ENCODE measurements at places on chromosomes 1 and 21.

GRCh38 chr1:30680429-30680828 is 43.0 kb downstream of the MATN1 start:
- no peak for DNase-seq

GRCh38 chr21:44583800-44584147 is 3.4 kb upstream of the KRTAP10-5 start:
- no peak for DNase-seq

- DNase-seq, result no peak
These were observed 99.8 kb upstream of the USH2A start for GRCh38 chr1:216523043-216523442.

DNA sequence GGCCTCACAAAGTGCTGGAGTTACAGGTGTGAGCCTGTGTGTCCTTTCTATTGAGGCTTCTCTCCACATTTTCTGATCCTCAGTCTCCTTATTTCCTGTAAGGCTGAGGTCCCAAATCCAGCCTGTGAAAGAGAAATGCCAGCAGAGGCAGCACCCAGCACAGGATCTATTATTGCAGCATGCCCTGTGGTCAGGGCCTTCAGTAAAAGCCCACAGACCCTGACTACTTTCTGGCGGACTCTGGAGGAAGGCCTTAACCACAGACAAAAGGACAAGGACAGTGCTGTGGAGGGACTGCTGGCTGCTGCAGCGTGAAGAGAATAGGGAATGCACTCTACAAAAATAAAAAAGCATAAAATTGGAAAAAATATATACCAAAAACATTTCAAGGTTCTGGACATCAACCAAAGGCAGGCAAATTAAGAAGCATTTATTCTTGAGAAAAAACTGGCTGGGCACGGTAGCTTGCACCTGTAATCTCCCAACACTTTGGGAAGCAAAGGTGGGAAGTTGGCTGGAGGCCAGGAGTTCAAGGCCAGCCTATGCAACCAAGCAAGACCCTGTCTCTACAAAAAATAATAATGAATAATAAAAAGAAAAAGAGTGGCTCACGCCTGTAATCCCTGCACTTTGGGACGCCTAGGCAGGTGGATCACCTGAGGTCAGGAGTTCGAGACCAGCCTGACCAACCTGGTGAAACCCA is 9.4 kb upstream of the PGD start:
- DNase-seq, result no peak

DNA sequence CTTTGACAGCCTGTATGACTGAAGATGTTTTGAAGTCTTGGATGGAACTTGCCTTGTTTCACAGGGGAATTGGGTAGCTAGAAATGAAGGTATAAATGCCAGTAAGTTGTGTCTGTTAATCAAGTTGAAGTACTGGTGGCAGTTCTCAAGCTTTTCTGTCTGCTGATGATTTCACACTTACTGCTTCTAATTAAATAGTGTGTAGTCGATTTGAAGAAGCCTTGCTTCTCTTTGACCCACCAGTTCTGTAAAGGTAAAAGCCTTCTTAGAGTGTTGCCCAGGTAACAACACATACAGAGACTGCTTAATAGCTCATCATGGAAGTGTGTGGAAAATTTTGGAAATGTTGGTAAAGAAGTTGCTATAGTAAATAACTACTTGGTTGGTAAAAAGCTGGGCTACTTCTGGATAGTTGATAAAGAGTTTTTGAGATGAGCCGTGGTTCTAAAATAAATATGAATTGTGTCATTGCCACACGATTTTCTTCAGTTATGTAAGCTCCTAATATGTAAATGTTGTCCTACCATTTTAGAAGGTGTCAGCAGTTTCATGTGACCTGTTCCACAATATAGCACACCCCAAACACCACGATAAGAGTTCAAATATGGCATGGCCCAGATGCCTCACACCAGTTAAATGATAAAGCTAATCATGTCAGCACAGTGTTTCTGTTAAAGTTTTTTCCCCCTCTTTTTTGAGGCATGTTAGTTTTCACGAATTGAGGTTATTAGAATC is 7.4 kb downstream of the RABGAP1L start:
- no peak for DNase-seq

DNA sequence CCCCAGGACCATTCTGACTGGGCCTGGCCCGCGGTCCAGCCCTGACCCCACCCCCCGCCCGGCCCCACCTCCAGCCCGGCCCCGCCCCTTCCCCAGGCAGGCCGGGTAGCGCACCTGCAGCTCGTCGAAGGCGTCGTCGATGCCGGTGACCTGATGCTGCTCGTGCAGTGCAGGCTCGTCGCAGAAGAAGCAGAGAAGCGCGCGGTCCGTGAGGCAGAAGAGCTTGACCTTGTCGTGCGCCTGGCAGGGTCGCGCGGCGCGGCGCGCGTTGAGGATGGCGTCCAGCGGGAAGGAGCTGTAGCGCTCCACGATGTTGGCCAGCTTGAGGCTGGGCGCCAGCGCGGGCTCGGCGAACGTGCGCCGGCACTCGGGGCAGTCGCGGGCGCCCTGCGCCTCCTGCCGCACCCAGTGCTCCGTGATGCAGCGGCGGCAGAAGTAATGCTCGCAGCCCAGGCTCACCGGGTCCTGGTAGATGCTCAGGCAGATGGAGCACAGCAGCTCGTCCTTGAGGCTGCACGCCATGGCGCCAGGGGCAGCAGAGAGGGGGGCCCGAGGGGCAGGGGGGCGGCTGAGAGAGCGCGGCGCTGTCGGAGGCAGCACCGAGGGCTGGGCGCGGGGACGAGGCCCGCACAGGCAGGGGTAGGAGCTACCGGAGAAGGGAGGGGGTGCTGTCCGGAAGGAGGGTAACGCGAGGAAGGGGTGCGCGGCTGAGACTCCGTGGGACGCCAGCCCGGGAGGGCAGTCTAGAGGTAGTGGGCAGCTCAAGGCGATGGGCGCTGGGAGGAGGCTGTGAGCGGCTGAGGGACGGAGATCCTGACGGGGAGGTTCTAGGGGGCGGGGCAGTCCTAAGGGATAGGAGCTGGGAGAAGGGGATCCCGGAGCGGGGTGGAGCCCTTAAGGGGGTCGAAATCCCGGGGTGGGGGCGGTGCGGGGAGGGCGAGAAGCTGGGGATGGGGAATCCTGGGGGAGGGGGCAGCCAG is 642 bp downstream of the TRIM62 start:
- no peak for DNase-seq

DNA sequence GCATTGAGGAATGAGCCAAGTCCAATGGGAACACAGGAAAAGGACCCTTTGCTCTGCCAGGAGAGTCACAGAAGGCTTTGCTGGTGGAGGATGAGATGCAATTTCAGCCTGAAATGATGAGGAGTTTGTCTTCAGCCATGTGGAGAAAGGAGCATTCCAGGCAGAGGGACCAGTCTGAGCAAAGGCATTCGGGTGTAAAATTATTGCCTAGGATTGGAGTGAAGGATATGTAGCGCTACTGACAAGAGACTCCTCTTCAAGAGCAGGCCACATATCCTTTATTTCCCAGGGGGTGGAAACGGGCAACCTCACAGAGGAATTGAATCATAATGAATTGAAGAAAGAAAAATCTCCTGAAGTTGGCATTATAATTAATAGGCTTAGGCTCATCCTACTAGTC is 1.1 kb upstream of the CSF1 start:
- DNase-seq, result no peak

GRCh38 chr1:182120411-182121258 is 59.1 kb upstream of the ZNF648 start:
- DNase-seq, result no peak

DNA sequence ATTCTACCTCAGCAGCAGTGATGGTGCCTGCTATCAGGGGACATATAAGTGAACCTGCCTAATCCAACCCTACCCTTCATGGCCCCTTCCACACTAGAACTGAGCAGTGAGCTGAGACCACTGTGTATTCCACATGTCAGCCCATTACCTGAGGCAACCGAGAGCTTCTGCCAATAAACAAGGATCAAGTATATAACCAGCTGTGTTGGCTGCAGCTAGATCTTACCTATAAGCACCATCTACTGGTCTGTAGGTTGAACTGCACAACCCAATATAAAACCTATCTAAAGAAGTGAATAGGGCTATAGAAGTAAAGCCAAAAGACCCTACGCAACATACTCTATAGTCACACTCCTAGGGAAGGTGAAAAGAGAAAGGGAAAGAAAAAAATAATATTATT is 376.9 kb downstream of the HHIPL2 start:
- DNase-seq, result no peak

DNA sequence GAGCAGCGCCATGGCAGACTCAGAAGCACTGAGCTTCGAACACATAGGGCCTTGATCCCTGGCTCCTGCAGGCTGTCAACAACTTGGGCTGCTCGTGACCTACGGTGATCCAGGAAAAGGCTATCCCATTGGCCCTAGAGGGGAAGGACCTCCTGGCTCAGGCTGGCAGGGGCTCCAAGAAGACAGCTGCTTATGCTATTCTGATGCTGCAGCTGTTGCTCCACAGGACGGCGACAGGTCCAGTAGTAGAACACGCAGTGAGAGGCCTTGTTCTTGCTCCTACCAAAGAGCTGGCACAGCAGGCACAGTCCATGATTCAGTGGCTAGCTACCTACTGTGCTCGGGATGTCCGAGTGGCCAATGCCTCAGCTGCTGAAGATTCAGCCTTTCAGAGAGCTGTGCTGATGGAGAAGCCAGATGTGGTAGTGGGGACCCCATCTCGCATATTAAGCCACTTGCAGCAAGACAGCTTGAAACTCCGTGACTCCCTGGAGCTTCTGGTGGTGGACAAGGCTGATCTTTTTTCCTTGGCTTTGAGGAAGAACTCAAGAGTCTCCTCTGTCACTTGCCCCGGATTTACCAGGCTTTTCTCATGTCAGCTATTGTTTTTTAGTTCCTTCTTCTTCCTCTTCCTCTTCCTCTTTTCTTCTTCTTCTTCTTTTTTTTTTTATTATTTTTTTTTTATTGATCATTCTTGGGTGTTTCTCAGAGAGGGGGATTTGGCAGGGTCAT is 18.9 kb downstream of the ITLN2 start:
- DNase-seq, result no peak

DNA sequence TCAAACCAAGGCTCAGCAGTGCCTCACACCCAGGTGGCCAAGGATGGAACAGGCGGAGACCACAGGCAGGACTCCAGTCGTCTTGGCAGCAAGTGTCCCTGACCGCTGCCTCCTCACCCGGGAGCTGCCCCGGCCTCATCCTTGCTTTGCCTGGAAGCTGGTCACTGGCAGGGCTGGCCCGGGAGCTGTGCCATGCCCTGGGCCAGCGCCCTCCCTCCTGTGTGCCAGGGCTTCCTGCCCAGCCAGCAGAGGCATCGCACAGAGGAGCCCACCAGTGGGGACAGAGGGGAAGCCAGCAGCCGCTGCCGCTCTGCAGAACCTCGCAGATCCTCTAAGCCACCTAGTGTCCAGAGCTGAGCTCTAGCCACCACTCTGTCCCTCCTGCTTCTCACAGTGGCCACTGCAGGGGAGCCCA is 7.8 kb downstream of the CASZ1 start:
- no peak for DNase-seq

DNA sequence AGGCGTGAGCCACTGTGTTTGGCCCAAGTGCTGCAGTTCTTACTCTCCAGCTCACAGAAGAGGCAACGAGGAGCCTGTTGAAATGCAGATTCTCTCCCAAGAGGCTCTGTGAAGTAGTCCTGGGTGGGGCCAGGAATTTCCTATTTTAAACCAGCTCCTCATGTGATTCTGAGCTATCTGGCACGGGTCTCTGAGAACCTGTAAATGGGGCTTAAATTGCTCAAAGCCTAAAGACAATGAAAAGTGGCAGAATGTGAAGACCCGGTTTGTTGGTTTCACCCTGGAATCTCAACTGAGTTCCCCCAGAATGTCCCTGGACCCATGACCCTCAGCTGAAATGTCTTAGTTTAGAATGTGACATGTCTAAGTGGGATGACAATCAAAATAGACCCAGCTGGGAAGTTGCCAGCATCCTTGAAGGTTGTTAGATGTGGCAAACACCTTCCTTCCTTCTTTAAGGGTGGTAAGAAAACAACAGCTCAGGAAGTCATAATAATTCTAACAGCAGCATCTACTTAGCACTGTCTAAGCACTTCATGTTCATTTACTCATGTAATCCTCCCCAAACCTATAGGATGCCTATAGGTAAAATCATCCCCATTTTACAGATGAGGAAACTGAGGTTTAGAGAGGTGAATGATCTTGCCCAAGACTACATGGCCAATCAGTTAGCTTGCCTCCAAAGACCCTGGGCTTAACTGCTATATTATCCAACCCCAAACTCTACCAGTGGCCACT is 20.9 kb upstream of the ATP5PO start:
- no peak for DNase-seq

DNA sequence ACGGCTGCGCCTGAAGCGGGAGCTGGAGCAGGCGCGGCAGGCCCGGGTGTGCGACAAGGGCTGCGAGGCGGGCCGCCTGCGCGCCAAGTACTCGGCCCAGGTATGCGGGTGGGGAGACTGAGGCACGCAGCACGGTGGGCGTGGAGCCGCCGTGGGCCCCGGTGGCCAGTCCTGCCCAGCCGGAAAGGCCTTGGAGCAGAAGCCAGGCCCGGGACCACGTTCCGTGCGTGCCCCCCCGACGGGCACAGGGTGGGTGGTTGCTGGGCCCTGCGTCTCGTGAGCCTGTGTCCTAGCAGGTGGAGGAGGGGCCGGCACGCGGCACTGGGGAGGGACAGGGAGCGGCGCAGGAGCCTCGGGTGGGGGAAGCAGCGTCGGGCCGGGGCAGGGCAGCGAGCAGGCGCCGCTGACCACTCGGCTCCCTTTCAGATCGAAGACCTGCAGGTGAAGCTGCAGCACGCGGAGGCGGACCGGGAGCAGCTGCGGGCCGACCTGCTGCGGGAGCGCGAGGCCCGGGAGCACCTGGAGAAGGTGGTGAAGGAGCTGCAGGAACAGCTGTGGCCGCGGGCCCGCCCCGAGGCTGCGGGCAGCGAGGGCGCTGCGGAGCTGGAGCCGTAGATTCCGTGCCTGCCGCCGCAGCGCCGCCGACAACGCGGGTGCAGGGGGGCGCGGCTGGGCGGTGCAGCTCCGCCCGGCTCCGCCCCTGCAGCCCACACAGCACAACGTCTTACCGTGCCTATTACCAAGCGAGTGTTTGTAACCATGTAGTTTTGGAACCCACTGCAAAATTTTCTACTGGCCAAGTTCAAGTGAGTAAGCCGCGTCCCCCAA is 78.2 kb downstream of the SKI start:
- DNase-seq, result no peak

- DNase-seq, result no peak
These were observed 99.1 kb downstream of the NIBAN1 start for GRCh38 chr1:184875218-184875617.

GRCh38 chr21:43361493-43362296 is 65.2 kb downstream of the SIK1 start:
- DNase-seq, result peak; percentile 63

DNA sequence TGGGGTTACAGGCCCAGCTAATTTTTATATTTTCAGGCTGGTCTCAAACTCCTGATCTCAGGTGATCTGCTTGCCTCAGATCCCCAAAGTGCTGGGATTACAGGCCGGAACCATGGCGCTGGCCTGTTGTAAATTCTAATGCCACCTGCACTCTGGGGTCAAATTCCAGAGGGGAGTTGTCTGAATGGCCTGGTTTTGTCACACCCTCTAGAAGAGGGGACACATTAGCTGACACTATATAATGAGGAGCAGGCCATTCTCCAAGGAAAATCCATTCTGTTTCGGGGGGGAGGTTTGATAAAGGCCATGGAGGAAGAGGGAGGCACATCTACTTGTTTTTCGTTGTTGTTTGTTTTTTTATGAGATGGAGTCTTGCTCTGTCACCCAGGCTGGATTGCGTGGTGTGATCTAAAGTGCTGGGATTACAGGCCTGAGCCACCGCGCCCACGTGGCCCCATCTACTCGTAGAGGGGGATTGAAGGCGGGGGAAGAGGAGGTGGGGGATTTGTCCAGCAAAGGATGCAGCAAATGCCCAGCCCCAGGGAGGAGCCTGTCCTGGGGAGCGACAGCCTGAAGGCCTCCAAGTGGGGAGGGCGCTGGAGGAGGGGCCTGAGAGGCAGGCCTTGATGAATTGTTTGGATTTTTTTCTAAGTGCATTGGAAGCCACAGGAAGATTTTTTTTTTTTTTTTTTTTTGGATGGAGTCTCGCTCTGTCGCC is 78.4 kb upstream of the SLC45A1 start:
- no peak for DNase-seq
